Stimulated activated CD4-positive, alpha-beta T cell treated with anti-CD3 and anti-CD28 coated beads, Interleukin-4, amount 100 ng/mL, for 48 hours (primary cell): ENCODE measurements at places on chromosomes 3 and 15.

DNA sequence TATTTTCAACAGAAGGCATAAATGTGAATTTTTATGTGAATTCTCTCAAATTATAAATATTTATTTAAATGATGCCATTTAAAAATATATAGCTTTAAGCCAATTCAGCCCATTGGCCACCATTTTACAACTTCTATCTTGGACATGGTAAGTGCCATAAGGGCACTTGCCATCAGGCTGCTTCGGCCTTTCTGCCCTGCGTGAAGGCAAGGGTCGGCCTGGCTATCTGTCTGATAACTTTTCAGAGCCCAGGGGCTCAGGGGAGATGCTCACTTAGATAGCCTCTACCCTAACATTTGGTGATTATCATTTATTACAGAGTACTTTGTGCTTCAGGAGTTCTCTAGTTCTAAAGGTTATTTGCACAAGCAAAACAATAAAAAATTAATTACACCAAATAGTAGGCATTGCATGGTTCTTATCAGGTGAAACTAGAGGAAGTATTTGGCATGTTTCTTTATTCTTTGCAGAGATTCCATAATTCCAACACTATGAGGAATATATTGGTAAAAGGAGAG lies 62.4 kb upstream of the MBNL1 start:
- no peak for DNase-seq

- no peak for DNase-seq
Measured at GRCh38 chr3:169662132-169662842, 1.2 kb downstream of the MECOM start.

- DNase-seq, result no peak
Measured at GRCh38 chr3:163605915-163606314, 1472.4 kb downstream of the SI start.

- DNase-seq, result no peak
Measured at GRCh38 chr3:191290311-191291025, 38.7 kb upstream of the CCDC50 start.

DNA sequence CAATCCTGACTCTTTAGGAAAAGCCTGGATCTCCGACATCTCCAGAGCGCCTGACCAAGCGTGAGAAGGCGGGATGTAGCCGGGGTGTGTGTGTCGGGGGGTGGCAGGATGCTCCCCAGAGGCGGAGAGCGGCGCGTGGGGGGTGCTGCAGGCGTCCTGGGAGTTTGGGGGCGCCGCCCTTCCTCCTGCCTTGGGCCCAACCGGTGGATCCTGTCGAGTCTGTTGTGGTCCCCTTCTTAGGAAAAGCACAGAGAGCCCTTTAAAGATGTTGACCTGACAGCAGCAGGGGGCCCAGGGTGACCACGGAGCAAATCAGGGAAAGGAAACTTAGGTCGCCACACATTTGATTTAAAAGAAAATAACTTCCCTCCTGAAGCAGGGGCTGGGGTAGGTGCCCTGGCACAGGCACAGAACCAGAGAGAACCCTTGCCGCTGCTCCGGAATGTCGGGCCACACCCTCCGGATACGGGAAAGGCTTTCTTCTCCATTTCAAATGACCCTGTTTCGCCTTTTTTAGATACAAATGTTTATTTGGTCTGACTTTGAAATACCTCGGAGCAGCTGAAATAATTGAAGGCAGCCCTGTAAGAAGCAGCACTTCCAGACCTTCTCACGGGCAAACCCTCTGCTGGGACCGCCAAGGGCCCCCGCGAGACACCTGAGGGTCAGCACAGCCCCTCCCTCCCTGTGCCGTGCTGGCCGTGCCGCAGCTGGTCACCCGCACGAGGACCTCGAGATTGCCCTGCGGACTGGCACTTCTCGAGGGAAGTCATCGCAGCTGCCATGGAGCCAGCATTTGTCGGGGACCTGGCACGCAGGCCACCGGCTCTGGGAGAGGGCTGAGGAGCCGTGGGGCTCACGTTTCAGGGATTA lies 102.9 kb upstream of the KLF13 start:
- DNase-seq, result no peak

DNA sequence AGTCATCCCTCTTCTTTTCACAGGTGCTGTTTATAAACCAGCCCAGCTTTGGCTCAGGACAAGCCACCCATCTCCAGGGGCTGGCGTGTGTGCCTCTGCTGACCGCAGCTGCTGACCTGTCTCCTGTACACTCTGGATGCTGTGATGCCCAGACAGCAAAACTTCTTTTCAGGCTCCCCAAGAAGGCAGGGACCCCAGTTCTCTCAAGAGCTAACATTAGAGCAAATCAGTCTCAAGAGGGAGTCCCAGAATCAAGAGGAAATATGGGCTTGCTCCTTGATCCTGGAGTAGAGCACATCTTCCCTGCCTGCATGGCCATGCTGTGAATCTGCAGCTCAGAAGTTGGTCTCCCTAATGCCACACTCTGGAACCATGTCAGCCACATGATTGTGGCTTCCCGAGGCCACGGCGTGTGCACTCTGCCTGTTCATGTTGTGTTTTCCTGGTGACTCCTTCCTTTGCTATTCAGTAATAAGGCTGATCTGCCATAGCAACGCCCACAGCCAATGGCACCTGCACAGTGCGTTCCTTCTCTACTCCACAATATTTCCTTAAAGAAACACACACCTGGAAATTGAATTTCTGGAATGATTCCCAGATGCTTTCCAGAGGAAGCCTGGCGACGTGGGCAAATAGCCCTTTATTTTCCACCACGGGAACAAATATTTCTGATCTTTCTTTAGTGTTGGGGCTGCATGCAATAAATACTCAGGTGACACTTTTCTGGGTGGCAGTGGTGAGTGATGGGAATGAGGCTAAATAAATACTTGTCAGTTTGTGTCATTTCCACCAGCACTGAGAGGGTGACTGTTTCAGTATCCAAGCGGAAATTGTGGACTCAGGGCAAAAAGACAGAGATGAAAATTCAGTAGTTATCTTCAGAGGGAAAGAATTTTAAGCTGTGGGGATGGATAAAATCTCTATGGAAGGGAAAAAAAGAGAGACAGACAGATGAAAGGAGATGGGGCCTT lies 21.9 kb upstream of the THSD4 start:
- DNase-seq, result no peak

GRCh38 chr3:125318871-125319270 lies 56.3 kb downstream of the ZNF148 start:
- no peak for DNase-seq

GRCh38 chr15:92915766-92916435 lies 15.8 kb downstream of the CHD2 start:
- DNase-seq, result no peak

GRCh38 chr3:174010907-174011306 lies 613.4 kb downstream of the NLGN1 start:
- no peak for DNase-seq

GRCh38 chr15:95078003-95078402 lies 846.6 kb downstream of the MCTP2 start:
- no peak for DNase-seq

DNA sequence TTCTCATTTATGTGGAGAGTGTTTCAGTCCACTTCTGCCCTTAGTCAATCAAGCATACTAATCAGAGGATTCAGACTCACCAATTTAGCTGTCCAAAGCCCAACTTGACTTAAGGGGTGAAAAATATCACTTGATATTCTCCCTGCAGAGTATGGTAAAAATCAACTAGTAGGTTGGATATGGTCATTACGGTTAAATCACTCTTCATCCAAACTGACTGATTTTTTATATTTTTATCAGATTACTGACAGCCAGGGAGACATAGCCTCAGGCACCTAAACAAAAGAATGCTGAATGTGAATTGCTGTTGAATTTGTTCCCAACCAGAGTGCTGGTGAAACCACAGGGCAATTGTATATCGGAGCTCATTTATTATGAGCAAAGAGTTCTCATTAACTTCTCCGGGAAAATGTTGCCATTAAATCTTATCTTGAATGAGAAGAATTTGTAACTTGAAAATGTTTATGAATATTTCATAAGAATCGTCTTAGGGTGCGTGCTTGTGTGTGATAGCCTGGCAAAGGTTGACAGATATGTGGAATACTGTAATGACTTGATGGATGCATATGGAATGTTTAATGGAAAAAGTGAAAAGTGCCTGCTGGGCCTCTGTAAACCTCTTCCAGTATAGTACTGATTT lies 411.2 kb downstream of the NAALADL2 start:
- no peak for DNase-seq

DNA sequence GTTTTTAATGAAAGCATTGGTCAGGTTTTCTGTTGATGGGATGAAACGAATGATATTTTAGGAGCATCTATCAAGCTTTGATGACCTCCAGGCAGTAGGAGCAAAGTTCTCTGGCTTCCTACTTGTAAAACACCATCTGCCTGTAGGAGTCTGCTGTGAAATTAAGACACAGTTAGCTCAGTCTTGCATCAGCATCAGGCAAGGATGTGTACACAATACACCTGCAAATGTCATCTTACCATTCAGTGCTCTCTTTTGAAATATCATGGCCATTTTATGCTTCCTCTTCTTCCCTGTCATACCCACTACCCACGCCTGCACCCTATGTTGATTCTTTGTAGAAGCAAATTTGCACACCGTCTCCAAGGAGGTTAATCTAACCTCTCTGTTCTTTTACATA lies 38.2 kb downstream of the B3GALNT1 start:
- DNase-seq, result no peak

- no peak for DNase-seq
Measured at GRCh38 chr3:184524981-184525336, 36.6 kb upstream of the EPHB3 start.

DNA sequence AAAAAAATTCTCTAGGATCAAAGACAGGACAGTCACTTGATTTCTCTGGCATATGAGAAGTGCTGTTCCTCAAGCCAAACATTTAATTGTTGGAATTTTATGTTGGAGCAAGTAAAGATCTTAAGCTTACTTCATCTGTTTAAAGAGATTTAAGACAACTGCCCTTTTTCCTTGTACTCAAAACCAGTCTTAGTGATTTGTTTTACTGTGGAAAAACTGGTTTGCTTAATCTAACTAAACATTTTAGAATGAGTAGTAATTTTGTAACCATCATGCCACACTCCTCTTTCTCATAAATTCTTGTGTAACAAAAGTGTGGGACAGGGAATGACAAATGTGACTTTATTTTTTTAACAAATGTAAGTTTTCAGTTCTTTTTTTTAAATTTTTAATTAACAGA lies 18.4 kb downstream of the PRKCI start:
- no peak for DNase-seq

DNA sequence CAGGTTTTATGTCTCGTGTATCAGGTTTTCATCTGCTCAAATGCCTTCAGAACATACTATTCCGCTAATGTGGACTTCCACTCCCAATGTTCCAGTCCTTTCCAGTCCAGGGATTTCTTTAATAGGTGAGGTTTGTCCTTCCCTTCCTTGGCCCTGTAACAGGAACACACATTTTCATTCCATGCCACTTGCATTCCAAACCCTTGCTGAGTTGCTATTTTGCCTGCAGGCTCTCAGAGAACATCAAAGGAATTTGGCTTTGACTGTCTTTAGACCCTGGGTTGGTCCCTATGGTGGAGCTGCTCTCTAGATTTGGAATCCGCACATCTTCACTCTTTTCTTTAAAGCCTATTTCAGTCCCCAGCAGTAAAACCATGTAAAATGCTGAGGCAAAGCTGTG lies 12.3 kb upstream of the ALCAM start:
- DNase-seq, result no peak

DNA sequence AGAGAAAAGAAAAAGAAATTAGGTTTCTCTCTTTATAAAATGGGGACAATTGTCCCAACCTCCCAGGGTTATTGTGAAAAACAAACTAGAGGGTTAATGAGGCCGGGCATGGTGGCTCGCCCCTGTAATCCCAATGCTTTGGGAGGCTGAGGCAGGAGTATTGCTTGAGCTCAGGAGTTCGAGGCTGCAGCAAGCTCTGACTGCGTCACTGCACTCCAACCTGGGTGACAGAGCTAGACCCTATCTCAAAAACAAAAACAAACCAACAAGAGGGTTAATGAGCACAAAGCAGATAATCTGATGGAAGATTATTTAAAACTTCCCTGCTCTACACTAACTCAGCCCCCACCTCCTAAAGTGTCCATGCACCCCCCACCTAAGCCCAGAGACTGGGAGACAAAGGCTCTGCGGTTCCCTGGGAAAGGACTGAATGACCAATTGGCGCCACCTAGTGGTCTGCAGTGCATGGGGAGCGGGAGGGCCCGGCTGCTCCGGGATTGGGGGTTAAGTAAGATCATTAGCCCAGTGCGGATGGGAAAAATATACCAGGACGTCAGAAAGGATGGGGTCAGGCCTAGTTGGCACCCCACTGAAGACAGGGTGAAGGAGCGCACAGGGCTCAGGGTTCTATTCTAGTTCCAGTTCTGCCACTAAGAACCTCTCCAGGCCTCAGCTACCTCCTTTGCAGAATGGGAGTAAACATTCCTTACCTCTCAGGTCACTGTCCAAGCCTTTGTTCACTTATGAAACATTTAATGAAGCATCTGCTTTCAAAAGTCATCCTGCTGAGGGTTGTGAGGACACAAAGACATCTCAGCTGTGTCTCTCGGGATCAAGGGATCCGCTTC lies 15.6 kb downstream of the PIF1 start:
- DNase-seq, result peak; percentile 73

DNA sequence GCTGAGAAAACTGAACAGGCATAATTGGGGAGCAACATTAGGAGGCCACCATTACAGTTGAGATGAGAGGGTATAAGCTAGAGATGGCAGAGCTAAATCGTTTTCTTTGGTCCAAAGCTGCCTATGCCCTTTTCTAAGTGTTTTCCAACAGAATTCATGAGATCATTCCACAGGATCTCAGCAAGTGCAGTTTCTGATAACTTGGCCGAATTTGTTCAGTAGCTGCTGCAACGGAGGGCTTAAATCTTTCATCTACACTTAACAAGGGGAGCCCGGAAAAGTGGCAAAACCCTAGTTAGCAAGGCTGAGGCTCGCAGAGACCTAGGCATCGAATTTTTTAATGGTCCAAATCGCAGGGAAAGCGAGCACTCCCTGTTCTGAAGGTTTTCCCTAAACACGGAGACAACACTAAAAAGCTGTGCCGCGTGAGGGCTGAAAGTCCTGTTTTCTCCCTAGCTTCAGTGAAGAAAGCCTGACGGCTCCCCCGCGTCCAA lies 531 bp upstream of the BLOC1S6 start:
- no peak for DNase-seq

GRCh38 chr3:133607816-133608215 lies 34.3 kb downstream of the CDV3 start:
- no peak for DNase-seq

- DNase-seq, result no peak
Measured at GRCh38 chr3:16227566-16227965, 37.2 kb downstream of the DPH3 start.
